ENCODE measurements at places on chromosomes 2 and 18. TPM values are rescaled to one million over a fixed set of nuclear protein-coding genes. Genes with fewer than 3 reads are reported as not detected.

- H3K27ac ChIP-seq, result no peak overlapping the region
- peaks cover 2% of the 10 kb centered on the region for H3K4me1 ChIP-seq
- no peaks in the 10 kb centered on the region for H3K27me3 ChIP-seq
- DNase-seq, result no peak
- H3K36me3 ChIP-seq, result no peaks in the 10 kb centered on the region
- no peak overlapping the region for H3K4me3 ChIP-seq
Measured at GRCh38 chr2:215780907-215781685, 232.3 kb downstream of the MREG start.

- H3K4me1 ChIP-seq, result no peaks in the 10 kb centered on the region
- H3K27me3 ChIP-seq, result no peaks in the 10 kb centered on the region
- H3K27ac ChIP-seq, result no peak overlapping the region
- H3K4me3 ChIP-seq, result no peak overlapping the region
- no peak for DNase-seq
- H3K36me3 ChIP-seq, result peaks cover 2% of the 10 kb centered on the region
Measured at GRCh38 chr18:12421732-12422131, 14.0 kb downstream of the PRELID3A start.

GRCh38 chr2:108370080-108370479, 7.7 kb upstream of the SULT1C4 start:
- no peak overlapping the region for H3K27ac ChIP-seq
- H3K27me3 ChIP-seq, result no peaks in the 10 kb centered on the region
- H3K4me3 ChIP-seq, result no peak overlapping the region

- H3K27ac ChIP-seq, result no peak overlapping the region
- no peak overlapping the region for H3K4me3 ChIP-seq
- H3K36me3 ChIP-seq, result no peaks in the 10 kb centered on the region
Measured at GRCh38 chr2:67851016-67851415, 211.8 kb downstream of the C1D start.

- DNase-seq, result no peak
- no peaks in the 10 kb centered on the region for H3K36me3 ChIP-seq
- H3K27ac ChIP-seq, result no peak overlapping the region
- H3K27me3 ChIP-seq, result no peaks in the 10 kb centered on the region
Measured at GRCh38 chr2:206548383-206548782, 93.9 kb upstream of the FAM237A start.

- no peaks in the 10 kb centered on the region for H3K27me3 ChIP-seq
- peak; percentile 51 for DNase-seq
- peaks cover 7% of the 10 kb centered on the region for H3K4me1 ChIP-seq
- H3K27ac ChIP-seq, result no peak overlapping the region
Measured at GRCh38 chr2:150626934-150627411, 139.5 kb upstream of the RND3 start.

DNA sequence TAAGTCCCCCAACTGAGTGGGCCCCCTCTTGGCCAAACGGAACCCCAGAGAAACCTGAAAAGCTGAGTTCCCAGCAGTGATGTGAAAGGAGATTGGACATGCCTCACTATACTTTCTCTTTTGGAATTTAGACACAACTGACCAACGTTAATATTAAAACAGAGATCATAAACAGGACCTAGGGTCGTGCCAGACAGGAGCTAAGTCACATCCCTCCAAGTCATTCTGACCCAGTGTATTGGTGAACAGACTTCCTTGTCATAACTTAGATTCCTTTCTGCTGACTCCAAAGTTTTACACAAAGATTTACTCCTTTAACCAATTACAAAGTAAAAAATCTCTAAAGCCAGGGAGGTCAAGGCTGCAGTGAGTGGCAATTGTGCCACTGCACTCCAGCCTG, 46.9 kb downstream of the UXS1 start:
- no peak overlapping the region for H3K4me3 ChIP-seq
- no peaks in the 10 kb centered on the region for H3K4me1 ChIP-seq
- H3K27me3 ChIP-seq, result no peaks in the 10 kb centered on the region

GRCh38 chr2:223508372-223508771, 93.8 kb downstream of the SCG2 start:
- no peaks in the 10 kb centered on the region for H3K4me1 ChIP-seq
- no peak overlapping the region for H3K4me3 ChIP-seq
- no peaks in the 10 kb centered on the region for H3K36me3 ChIP-seq
- H3K27ac ChIP-seq, result no peak overlapping the region

- peaks cover 2% of the 10 kb centered on the region for H3K4me1 ChIP-seq
- DNase-seq, result no peak
- H3K36me3 ChIP-seq, result no peaks in the 10 kb centered on the region
- no peak overlapping the region for H3K27ac ChIP-seq
- peak overlapping the region; percentile 42 for H3K4me3 ChIP-seq
Measured at GRCh38 chr2:84879584-84880394, 1.1 kb downstream of the TRABD2A start.

GRCh38 chr2:229673676-229674075, 40.7 kb downstream of the DNER start:
- H3K4me1 ChIP-seq, result no peaks in the 10 kb centered on the region
- no peak overlapping the region for H3K4me3 ChIP-seq
- no peak for DNase-seq
- H3K36me3 ChIP-seq, result no peaks in the 10 kb centered on the region

DNA sequence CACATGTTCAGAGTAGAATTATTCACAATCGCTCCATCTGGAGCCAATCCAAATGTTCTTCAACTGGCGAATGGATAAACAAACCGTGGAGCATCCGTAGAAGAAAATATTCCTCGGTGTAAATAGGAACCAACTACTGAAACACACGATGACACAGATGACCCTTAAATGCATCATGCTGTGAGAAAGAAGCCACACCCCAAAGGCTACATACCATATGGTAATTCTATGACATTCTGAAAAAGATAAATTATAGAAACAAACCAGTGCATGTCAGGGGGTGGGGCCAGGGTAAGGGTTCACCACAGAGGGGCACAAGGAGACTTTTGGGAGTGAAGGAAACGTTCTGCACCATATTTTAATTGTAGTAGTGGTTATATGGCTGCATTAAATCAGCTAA, 312.2 kb upstream of the SMIM21 start:
- no peak for DNase-seq
- H3K4me3 ChIP-seq, result no peak overlapping the region
- H3K36me3 ChIP-seq, result no peaks in the 10 kb centered on the region
- no peak overlapping the region for H3K27ac ChIP-seq

- no peak overlapping the region for H3K4me3 ChIP-seq
- H3K27me3 ChIP-seq, result no peaks in the 10 kb centered on the region
- peaks cover 17% of the 10 kb centered on the region for H3K4me1 ChIP-seq
- H3K36me3 ChIP-seq, result no peaks in the 10 kb centered on the region
- DNase-seq, result peak; percentile 75
- H3K27ac ChIP-seq, result peak overlapping the region; percentile 66
Measured at GRCh38 chr2:37829202-37829601, 95.9 kb upstream of the RMDN2 start.

- H3K27me3 ChIP-seq, result no peaks in the 10 kb centered on the region
- H3K27ac ChIP-seq, result peak within 1 kb of the TSS; percentile 98
- peak; percentile 99 for DNase-seq
- H3K4me3 ChIP-seq, result peak within 1 kb of the TSS; percentile 83
- H3K4me1 ChIP-seq, result peaks cover 3% of the 10 kb centered on the region
Measured at GRCh38 chr18:56638232-56639103, at the start of gene TXNL1. Gene TXNL1, minus strand, starts transcription at chr18:56638592. Its CDS starts 152 bp downstream, at chr18:56638440.

DNA sequence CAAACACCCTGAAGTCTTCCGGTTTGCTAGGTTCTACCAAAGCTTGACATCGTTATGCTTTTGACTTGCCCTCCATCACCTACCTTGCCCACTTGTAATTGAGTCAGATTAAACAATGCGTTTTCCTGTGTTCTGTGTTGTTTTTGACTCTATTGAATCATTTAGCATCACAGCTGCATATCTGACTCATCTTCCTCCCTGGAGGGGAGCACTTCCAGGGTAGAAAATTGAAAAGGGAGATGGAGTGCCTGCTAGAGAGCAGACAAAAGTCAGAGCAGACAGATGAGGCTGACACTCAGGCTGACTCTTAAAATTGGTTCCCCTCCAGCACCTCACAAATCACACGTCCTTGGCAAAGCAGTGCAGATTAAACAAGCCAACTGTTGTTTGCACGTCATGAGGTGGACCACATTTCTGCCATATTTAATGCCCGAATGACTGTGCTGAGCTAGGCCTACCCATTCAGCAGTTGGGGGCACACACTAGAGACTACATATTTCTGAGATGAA, 2.2 kb downstream of the MPP4 start:
- peaks cover 32% of the 10 kb centered on the region for H3K4me1 ChIP-seq
- no peak overlapping the region for H3K4me3 ChIP-seq
- H3K36me3 ChIP-seq, result no peaks in the 10 kb centered on the region
- H3K27ac ChIP-seq, result peak overlapping the region; percentile 51

DNA sequence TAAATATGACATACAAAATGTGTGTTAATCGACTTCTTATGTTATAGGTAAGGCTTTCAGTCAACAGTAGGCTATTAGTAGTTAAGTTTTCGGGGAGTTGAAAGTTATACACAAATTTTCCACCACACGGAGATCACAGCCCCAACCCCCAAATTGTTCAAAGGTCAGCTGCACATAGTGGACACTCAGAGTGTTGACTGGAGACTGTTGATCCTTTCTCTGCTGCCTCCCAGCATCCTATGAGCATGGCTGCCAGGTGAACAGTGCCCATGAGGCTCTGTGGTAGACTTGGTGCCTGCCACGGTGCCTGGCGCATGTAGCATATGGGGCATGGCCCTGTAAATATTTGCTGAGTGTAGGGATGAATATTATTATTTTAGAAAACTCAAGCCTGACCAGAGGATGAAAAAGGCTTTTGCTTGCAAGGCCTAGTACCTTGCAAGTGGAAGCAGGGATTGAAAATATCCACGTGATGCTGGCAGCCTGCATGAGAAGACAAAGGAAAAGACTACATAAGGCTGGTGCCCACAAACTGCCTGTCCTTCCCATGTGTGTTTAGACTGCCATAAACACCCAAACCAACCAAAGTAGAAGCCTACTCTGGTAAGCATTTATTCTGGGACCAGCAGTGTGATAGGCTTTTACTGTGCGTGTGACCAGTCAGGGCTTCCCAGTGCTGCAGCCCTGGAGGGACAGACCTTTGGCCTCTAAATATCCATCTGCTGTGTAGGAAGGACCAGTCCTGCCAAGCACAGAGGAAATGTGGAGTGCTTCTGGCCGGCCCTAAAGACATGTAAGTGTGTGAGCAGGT, 226.1 kb downstream of the LDLRAD4 start:
- peaks cover 3% of the 10 kb centered on the region for H3K27me3 ChIP-seq
- no peak overlapping the region for H3K4me3 ChIP-seq
- no peaks in the 10 kb centered on the region for H3K36me3 ChIP-seq
- no peak for DNase-seq
- H3K4me1 ChIP-seq, result no peaks in the 10 kb centered on the region

GRCh38 chr2:140178234-140178633, 1398.0 kb upstream of the NXPH2 start:
- no peaks in the 10 kb centered on the region for H3K36me3 ChIP-seq
- no peak for DNase-seq
- no peaks in the 10 kb centered on the region for H3K27me3 ChIP-seq

DNA sequence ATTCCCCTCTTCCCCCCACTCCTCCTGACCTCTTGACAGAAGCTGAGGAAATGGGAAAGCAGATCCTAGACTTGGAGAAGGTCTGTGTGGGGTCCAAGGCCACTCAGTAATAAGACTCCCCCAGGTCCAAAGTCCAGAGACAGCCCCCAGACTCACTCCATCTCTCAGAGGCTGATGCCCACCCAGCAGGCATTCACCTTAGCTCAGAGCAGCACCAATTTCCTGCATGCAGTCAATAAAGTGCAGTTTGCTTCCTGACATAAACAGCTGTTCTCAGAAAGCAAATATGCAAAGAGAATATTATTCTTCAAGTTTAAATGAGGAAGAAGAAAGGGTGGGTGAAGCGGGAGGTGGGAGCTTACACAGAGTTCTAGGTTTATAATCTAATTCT, 84.1 kb upstream of the RTN4 start:
- no peak overlapping the region for H3K4me3 ChIP-seq
- no peak for DNase-seq
- H3K27me3 ChIP-seq, result no peaks in the 10 kb centered on the region
- H3K36me3 ChIP-seq, result no peaks in the 10 kb centered on the region

DNA sequence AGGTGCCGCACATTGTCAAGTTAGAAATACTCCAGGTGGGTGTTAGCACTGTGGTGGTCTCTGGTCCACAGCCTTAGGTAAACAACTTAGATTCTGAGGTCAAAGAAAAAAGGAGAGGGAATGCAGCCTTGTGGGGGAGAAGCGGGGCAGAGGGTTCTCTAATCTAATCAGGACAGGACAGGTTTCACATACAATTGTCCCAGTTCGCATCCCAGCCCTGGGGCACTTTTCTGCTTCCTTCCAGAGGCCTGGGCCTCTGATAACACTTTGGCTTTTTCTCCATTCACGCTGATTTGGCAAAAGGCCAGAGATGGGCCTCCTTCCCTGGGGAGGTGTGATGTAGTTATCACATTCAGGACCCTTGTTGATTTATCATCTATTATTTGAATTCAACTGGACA, 32.5 kb downstream of the SLC1A4 start:
- H3K36me3 ChIP-seq, result peaks cover 1% of the 10 kb centered on the region
- H3K4me1 ChIP-seq, result no peaks in the 10 kb centered on the region
- H3K27ac ChIP-seq, result no peak overlapping the region
- H3K4me3 ChIP-seq, result no peak overlapping the region
- no peak for DNase-seq

DNA sequence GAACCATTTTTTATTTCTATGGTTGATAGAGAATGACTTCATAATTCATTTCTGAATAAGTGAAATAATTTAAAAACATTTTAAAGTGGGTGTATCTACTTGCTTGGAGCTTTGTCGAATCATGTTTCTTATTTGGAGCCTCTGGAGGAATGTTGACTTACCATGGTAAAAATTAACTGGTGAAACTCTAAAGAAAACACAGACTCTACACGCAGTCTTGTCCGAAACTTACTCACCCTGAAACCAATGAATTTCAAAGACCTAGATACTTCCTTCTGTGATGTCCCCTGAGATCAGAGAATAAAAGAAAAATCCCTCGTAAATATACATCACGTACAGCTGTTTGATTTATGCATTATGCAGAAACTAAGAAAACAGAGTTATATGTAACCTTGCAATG, 665.2 kb upstream of the NRXN1 start:
- H3K27me3 ChIP-seq, result no peaks in the 10 kb centered on the region
- H3K36me3 ChIP-seq, result no peaks in the 10 kb centered on the region
- H3K27ac ChIP-seq, result no peak overlapping the region
- DNase-seq, result no peak
- no peak overlapping the region for H3K4me3 ChIP-seq

The ZNG1B gene
- total RNA-seq, result 36.8 TPM

The C2orf78 gene
- not detected for total RNA-seq

The PLEK gene
- total RNA-seq, result not detected

The UCN gene
- 1.2 TPM for total RNA-seq

All from fibroblast of lung (primary cell).